ENCODE measurements at places on chromosomes 2 and 18. TPM values are rescaled to one million over a fixed set of nuclear protein-coding genes. Genes with fewer than 3 reads are reported as not detected.

DNA sequence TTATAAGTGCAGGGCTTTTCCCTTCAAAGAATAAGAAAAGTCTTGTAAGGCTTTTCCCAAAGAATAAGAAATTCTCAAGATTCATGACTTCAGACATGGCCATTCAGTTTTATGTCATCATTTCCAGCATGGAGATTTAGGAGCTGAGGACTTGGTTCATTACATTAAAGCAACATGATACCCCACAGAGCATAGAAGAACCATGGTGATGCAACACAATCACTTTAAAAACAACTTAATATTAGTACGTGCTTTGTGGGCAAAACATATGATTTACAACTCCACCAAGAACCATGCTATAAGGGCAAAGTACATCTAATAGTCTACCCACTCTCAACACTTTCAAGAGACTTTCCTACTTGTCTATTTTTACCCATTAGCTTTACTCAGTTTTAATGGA, 214.4 kb downstream of the SRBD1 start:
- H3K36me3 ChIP-seq = no peaks in the 10 kb centered on the region
- no peak for DNase-seq
- no peak overlapping the region for H3K27ac ChIP-seq
- H3K27me3 ChIP-seq = no peaks in the 10 kb centered on the region
- 0 out of 2 replicates have a peak, but pooled peaks cover 2% of the 10 kb centered on the region for H3K4me1 ChIP-seq
- H3K4me3 ChIP-seq = no peak overlapping the region

- H3K27me3 ChIP-seq = no peaks in the 10 kb centered on the region
- H3K4me3 ChIP-seq = no peak overlapping the region
- 0 out of 2 replicates have a peak, but pooled peaks cover 4% of the 10 kb centered on the region for H3K4me1 ChIP-seq
- DNase-seq = no peak
Observed at GRCh38 chr18:62939926-62940325, 224.6 kb downstream of the PHLPP1 start.

- 0 out of 2 replicates have a peak, but pooled peaks cover 2% of the 10 kb centered on the region for H3K27me3 ChIP-seq
- H3K27ac ChIP-seq = no peak overlapping the region
- no peak overlapping the region for H3K4me3 ChIP-seq
Observed at GRCh38 chr2:31329081-31329625, 85.4 kb downstream of the XDH start.

DNA sequence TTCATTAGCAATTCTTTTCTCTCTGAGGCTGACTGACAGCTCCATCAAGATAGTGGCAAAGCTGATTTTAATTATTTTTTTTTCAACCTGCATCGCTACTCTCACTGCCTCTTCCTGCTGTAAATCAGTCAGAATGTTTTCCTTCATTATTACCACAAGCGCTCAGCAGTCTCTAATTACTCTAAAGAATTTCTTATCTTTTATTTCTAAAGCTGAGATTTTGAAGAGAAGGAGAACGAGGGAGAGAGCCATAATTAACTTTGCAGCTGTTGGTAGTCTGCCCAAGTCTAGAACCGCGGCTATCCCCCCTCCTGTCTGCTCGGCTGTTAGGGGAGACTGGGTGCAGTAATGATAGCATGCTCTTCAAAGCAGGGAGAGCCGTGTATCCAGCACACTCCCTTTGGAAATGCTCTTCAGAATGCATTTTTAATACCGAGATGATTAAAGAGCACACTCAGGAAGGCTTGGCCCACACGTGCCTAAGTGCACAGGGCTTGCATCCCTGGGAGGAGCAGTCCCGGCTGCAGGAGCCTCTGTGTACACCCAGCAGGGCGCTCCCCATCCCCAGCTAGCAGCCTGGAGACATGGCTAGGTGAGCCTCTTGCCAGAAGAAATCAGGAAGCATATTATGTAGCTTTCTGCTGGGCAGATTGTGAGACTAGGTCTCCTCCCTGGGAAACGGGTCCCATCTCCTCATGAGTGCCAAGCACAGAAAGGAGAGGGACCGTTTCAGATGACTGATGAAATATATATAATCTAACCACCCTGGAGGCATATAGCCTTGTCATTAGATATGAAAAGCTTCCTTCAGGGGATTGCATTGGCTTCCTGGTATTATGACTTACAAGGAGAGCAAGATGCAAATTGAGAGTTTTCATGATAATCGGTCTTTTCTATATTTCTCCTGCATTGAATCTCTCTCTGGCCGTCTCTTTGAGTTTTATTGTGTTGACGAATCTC, 555.2 kb downstream of the CMPK2 start:
- H3K36me3 ChIP-seq = no peaks in the 10 kb centered on the region
- no peaks in the 10 kb centered on the region for H3K27me3 ChIP-seq
- DNase-seq = no peak
- no peak overlapping the region for H3K4me3 ChIP-seq

Gene ADCYAP1
- not detected for polyA plus RNA-seq

Measured in IMR-90 (cell line).